ENCODE measurements at places on chromosomes 1 and 21. TPM values are rescaled to one million over a fixed set of nuclear protein-coding genes. Genes with fewer than 3 reads are reported as not detected.

Gene LHX8
- not detected for total RNA-seq

DNA sequence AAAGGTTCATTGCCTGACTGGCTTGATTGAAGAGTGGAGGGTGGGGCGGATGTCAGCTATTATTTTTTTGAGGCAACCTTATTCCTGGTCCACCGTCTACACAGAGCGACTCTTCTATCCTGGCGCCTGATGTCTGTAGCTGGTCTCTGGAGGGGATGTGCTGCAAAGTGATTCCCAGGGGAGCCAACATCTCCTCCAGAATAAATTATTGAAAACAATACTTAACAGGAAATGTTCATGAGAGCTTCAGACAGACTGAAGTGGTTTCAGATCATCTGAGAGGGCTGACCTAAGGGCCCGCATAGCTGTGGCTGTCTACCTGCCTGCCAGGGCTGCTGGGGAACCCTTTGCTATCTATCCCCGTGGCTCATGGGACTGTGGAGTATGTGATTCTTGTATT is 66.7 kb downstream of the TEX35 start:
- H3K4me3 ChIP-seq = no peak overlapping the region
- no peaks in the 10 kb centered on the region for H3K27me3 ChIP-seq
- H3K36me3 ChIP-seq = no peaks in the 10 kb centered on the region

Gene NPHS2
- total RNA-seq = not detected

GRCh38 chr1:171222936-171223335 is 25.4 kb upstream of the FMO1 start:
- no peak overlapping the region for H3K4me3 ChIP-seq
- no peak for DNase-seq
- H3K4me1 ChIP-seq = no peaks in the 10 kb centered on the region
- H3K36me3 ChIP-seq = no peaks in the 10 kb centered on the region

Gene EPS8L3
- total RNA-seq = 7.6 TPM

DNA sequence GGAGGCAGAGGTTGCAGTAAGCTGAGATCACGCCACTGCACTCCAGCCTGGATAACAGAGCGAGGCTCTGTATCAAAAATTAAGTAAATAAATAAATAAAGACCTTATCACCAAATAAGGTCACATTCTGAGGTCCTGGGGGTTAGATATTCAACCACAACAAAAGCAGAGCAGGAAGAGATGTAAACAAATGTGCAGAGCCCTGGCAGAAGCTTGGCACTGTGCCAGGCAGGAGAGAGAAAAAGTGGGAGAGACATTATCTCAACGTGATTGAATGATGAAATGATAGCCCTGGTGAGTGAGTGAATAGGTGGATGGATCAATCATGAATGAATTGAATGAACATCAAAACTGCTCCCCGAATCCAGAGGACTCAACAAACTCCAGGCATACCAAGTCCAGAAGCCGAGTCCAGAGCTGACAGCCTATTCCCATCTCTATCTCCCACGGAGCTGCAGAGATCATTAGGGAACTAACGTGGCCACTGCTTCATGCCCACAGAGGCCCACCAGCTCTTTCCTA is 150.7 kb downstream of the TOMM20 start:
- peaks cover 99% of the 10 kb centered on the region for H3K4me1 ChIP-seq
- peak; percentile 56 for DNase-seq
- no peaks in the 10 kb centered on the region for H3K36me3 ChIP-seq
- peak overlapping the region; percentile 100 for H3K27ac ChIP-seq
- H3K27me3 ChIP-seq = no peaks in the 10 kb centered on the region

Data from HepG2 (cell line).